ENCODE measurements at places on chromosomes 3 and 15.
A peak's percentile ranks its signal among the peaks of the same experiment; 100 is the strongest.

- H3K36me3 ChIP-seq, result peaks cover 8% of the 10 kb centered on the region
- H3K4me3 ChIP-seq, result no peak overlapping the region
- no peaks in the 10 kb centered on the region for H3K4me1 ChIP-seq
- no peak for DNase-seq
Observed at GRCh38 chr15:48761393-48762158, 49.3 kb downstream of the CEP152 start.

GRCh38 chr15:65910341-65910740 is 41.0 kb downstream of the RAB11A start:
- H3K36me3 ChIP-seq, result no peaks in the 10 kb centered on the region
- H3K27ac ChIP-seq, result no peak overlapping the region
- no peak overlapping the region for H3K4me3 ChIP-seq

DNA sequence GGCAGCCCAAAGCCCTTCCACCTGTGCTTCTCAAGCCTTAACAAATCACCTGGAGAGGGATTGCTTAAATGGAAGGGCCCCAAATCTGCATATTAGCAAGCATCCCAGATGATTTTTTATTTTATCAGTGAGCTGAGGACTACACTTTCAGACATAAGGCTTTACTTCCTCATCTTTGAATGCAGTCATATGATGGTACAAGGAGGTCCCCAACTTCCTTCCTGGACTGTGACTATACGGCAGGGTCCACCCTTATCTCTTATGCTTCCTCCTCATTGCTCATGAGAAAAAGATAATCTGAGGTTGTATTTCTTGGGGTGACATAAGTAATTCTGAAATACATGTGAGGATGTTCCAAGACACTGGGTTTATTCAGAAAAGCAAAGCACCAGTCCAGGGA is 13.7 kb upstream of the HEG1 start:
- no peaks in the 10 kb centered on the region for H3K27me3 ChIP-seq
- H3K36me3 ChIP-seq, result no peaks in the 10 kb centered on the region
- H3K4me3 ChIP-seq, result no peak overlapping the region
- no peak for DNase-seq

GRCh38 chr15:73928241-73928579 is 1.9 kb downstream of the LOXL1 start:
- H3K27me3 ChIP-seq, result no peaks in the 10 kb centered on the region
- peak overlapping the region; percentile 87 for H3K27ac ChIP-seq
- no peaks in the 10 kb centered on the region for H3K36me3 ChIP-seq
- DNase-seq, result no peak

- peak within 1 kb of the TSS; percentile 71 for H3K4me3 ChIP-seq
- peaks cover 51% of the 10 kb centered on the region for H3K4me1 ChIP-seq
- no peaks in the 10 kb centered on the region for H3K27me3 ChIP-seq
- no peaks in the 10 kb centered on the region for H3K36me3 ChIP-seq
- peak within 1 kb of the TSS; percentile 81 for H3K27ac ChIP-seq
- DNase-seq, result peak; percentile 99
Observed at GRCh38 chr3:108221911-108222852, at the start of gene IFT57. Gene IFT57, minus strand, starts transcription at chr3:108222424. Its CDS starts 102 bp downstream, at chr3:108222322.

GRCh38 chr15:99249270-99249841 is at the start of gene TTC23:
Gene TTC23, minus strand, starts transcription at chr15:99249581. Its CDS starts 20,869 bp downstream, at chr15:99228712.
- peak within 1 kb of the TSS; percentile 86 for H3K27ac ChIP-seq
- H3K36me3 ChIP-seq, result no peaks in the 10 kb centered on the region
- peak within 1 kb of the TSS; percentile 71 for H3K4me3 ChIP-seq

- DNase-seq, result no peak
- H3K36me3 ChIP-seq, result peaks cover 24% of the 10 kb centered on the region
- peaks cover 27% of the 10 kb centered on the region for H3K4me1 ChIP-seq
- no peaks in the 10 kb centered on the region for H3K27me3 ChIP-seq
- peak overlapping the region; percentile 85 for H3K27ac ChIP-seq
- peak overlapping the region; percentile 51 for H3K4me3 ChIP-seq
Observed at GRCh38 chr15:43518197-43518761, 871 bp downstream of the MAP1A start.

GRCh38 chr15:101004500-101004899 is 85.3 kb downstream of the LRRK1 start:
- H3K27ac ChIP-seq, result no peak overlapping the region
- DNase-seq, result peak; percentile 49
- H3K4me3 ChIP-seq, result no peak overlapping the region
- no peaks in the 10 kb centered on the region for H3K27me3 ChIP-seq
- H3K4me1 ChIP-seq, result peaks cover 32% of the 10 kb centered on the region

GRCh38 chr3:188595890-188596376 is 442.0 kb downstream of the LPP start:
- no peak overlapping the region for H3K4me3 ChIP-seq
- no peak overlapping the region for H3K27ac ChIP-seq
- no peak for DNase-seq
- H3K27me3 ChIP-seq, result no peaks in the 10 kb centered on the region

DNA sequence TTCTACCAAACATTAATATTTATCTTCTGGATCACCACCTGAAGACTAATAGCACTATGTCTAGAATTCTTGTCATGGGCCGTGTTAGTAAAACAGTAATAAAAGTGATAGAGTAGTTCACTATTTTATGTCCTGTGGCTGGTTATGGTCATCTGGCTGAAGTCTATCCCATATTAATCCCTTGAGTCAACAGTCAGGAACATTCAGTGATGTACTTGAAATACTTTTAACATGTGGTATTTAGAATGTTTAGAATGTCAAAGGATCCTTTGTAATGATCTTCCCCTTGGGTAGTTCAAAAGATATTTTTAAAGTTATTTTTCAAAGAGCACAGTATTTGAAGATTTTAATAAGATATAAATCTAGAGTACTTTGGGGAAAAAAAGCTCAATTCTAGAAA is 117.0 kb downstream of the MBNL1 start:
- H3K4me1 ChIP-seq, result peaks cover 88% of the 10 kb centered on the region
- no peak for DNase-seq
- H3K36me3 ChIP-seq, result no peaks in the 10 kb centered on the region
- H3K27me3 ChIP-seq, result no peaks in the 10 kb centered on the region
- H3K27ac ChIP-seq, result peak overlapping the region; percentile 9
- no peak overlapping the region for H3K4me3 ChIP-seq

- no peak overlapping the region for H3K4me3 ChIP-seq
- H3K27me3 ChIP-seq, result no peaks in the 10 kb centered on the region
- no peak overlapping the region for H3K27ac ChIP-seq
- no peak for DNase-seq
- no peaks in the 10 kb centered on the region for H3K36me3 ChIP-seq
Observed at GRCh38 chr15:98970799-98971198, 36.8 kb downstream of the PGPEP1L start.

GRCh38 chr3:124856677-124857076 is 30.5 kb downstream of the ITGB5 start:
- H3K36me3 ChIP-seq, result no peaks in the 10 kb centered on the region
- no peak overlapping the region for H3K4me3 ChIP-seq
- no peaks in the 10 kb centered on the region for H3K27me3 ChIP-seq
- peaks cover 53% of the 10 kb centered on the region for H3K4me1 ChIP-seq
- no peak for DNase-seq

DNA sequence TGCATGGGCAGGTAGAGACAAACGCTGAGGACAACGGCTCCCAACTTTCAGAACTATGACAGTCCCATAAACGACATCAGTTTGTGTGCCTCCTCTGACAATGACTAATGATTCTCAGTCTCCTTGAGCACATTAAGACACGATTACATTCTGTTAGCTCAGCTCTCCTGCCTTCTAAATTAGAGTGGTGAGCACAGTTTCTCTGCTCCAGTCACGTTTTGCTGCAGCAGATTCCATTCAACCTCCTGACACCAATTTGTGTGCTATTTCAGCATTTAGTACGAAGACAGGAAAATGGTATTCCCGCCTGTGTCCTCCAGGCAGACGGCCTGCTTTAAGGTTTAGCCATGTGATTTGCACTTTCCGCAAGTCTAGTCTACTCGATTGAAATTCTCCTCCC is 458.4 kb upstream of the CFAP20DC start:
- H3K4me3 ChIP-seq, result no peak overlapping the region
- no peaks in the 10 kb centered on the region for H3K4me1 ChIP-seq
- DNase-seq, result no peak
- H3K36me3 ChIP-seq, result no peaks in the 10 kb centered on the region

GRCh38 chr3:167406876-167407492 is 26.9 kb upstream of the ZBBX start:
- H3K27me3 ChIP-seq, result no peaks in the 10 kb centered on the region
- no peaks in the 10 kb centered on the region for H3K4me1 ChIP-seq
- H3K4me3 ChIP-seq, result no peak overlapping the region
- DNase-seq, result no peak

DNA sequence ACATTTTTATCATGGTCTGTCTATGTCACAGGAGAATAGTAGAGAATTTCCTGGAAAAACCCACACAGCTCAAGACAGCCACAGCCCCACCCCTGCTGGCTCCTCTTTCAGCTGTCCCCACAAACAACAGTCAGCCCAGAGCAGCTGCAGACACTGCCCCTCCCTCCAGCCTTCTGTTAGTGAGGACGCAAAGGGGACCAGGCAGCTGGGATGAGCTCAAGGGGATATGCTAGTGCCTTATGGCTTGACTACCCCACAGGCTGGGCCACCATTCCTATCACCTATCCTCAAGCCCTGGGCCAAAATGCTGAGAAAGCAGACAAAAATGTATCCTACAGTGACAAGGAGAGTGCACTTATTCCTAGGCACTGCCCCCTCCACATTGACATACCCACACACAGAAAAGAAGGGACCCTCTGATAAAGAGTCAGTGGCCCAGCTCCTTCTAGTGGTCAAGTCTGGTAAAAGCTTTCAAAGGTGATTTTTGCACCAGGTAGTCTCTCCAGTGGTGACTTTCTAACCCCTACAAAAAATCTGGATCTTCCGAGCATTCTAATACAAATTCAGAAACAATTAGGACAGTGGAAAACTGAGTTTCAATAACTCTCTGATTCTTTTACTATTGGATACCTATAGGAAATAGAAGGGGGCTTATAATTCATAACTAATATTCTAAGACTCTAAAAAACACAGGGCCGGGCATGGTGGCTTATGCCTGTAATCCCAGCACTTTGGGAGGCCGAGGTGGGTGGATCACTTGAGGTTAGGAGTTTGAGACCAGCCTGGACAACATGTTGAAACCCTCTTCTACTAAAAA is 3.0 kb upstream of the MAP1A start:
- DNase-seq, result no peak
- H3K27me3 ChIP-seq, result no peaks in the 10 kb centered on the region
- no peak overlapping the region for H3K4me3 ChIP-seq
- no peaks in the 10 kb centered on the region for H3K36me3 ChIP-seq
- H3K4me1 ChIP-seq, result peaks cover 44% of the 10 kb centered on the region
- H3K27ac ChIP-seq, result peak overlapping the region; percentile 85

DNA sequence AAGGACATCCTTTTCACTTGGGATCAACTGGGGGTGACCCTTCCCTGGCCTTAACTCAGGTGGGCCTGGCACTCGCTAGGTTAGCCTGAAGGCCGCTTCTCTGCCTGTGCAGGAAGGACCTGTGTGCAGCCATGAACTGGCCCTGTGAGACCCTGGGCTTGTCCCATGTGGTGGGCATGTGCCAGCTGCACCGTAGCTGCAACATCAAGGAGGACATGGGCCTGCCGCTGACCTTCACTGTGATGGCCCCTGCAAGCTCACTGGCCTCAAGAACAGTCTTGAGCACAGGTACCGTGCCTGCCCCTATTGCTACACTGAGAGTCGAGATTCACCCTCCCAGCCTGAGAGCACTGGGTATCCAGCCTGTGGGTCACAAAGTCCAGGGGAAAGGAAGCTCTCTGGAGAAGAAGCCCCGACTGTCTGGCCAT is 43.0 kb downstream of the SAXO2 start:
- H3K4me3 ChIP-seq, result no peak overlapping the region
- H3K4me1 ChIP-seq, result no peaks in the 10 kb centered on the region
- no peak overlapping the region for H3K27ac ChIP-seq
- peak; percentile 83 for DNase-seq
- no peaks in the 10 kb centered on the region for H3K27me3 ChIP-seq

- no peak for DNase-seq
- no peak overlapping the region for H3K27ac ChIP-seq
- H3K36me3 ChIP-seq, result no peaks in the 10 kb centered on the region
- no peaks in the 10 kb centered on the region for H3K27me3 ChIP-seq
- no peak overlapping the region for H3K4me3 ChIP-seq
- H3K4me1 ChIP-seq, result no peaks in the 10 kb centered on the region
Observed at GRCh38 chr15:88759872-88760271, 43.4 kb upstream of the ACAN start.

DNA sequence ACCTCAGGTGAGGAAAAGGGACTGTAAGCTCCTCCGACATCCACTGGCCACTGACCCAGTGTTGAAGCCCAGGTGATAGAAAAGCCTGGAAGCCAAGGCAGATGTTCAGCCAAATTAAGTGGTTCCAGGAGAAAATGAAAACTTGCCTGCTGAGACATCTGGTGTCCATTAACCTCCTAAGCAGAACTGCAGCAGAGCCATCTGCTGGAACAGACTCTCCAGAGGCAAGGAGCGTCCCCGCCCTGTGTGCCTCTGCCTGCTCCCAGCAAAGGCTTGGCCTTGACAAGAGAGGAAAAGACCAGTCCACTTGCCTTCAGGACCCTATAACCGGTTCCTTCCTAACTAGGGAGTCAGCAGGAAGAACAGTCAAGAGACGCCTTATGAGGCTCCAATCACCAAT is 48.2 kb downstream of the SRGAP3 start:
- no peak overlapping the region for H3K4me3 ChIP-seq
- no peak overlapping the region for H3K27ac ChIP-seq
- no peak for DNase-seq
- H3K27me3 ChIP-seq, result no peaks in the 10 kb centered on the region

- H3K4me1 ChIP-seq, result peaks cover 12% of the 10 kb centered on the region
- H3K36me3 ChIP-seq, result no peaks in the 10 kb centered on the region
Observed at GRCh38 chr3:159813822-159814531, 174.7 kb upstream of the IL12A start.

DNA sequence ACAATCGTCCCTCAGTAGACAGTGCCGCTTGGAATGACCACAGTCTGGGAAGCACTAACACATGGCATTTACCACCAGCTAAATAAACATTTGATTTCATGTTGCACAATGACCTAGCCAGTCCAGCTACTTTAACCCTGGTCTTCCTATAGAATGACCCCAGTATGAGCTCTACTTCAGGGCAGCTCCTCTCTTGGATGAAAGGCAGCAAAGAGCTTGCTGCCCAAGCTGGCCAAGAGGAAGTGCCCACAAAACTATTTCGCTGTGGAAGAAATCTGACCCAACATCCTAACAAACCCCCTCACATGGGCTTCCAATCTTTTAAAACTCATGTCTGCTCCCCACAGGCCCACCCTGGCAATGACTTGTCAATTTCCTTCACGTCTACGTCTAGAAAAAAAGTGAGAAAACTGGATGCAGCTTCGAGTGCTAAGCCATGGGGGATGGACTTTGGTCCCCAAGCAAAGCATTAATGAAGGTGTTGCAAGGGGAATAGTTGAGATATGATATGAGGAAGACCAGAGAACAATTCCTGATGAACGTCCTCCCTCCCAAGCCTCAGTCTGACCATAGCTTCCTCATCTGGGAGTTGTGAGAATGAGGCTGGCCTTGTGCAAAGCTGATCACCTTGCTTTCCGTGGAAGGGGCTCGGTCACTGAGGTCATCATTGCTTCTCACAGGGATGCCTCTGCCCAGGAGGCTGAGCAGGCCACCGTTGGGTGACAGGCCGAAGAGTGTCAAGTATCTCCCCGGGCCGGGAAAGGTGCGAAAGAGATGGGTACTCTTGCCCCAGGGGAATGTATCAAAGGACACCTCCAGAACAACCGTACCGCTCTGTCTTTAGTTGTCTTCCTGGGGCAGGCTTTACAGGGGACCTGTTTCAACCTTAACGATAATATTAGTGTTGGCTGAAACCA is 964 bp downstream of the SLC25A20 start:
- DNase-seq, result no peak
- H3K36me3 ChIP-seq, result no peaks in the 10 kb centered on the region
- no peaks in the 10 kb centered on the region for H3K27me3 ChIP-seq
- H3K4me1 ChIP-seq, result peaks cover 15% of the 10 kb centered on the region

All from vagina (tissue), 2 donors.